ENCODE measurements at places on chromosomes 1 and 21.

- DNase-seq = no peak
Observed at GRCh38 chr21:42627527-42628289, 25.7 kb upstream of the PDE9A start.

DNA sequence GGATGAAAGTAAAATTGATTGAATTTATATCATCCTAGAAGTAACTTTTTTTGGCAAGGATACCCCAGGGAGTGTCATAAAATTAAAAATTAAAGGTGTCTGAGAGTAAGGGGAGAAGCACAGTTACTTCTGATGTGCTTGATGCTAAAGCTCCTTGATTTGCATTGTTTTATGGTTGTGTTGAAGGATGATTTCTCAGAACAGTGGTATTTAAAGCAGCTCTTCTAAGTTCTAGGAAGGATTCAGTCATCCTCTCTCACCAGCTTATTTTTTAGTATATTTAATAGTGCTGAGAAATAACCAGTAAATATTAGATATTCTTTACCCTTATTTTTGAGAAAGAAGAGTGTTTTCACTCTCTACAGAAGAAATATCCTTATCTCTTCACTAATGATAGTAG lies 93.0 kb downstream of the FGGY start:
- DNase-seq = no peak

- DNase-seq = no peak
Observed at GRCh38 chr1:167136191-167136614, 42.3 kb downstream of the STYXL2 start.

GRCh38 chr1:105874621-105875020 lies 1181.9 kb upstream of the PRMT6 start:
- no peak for DNase-seq

DNA sequence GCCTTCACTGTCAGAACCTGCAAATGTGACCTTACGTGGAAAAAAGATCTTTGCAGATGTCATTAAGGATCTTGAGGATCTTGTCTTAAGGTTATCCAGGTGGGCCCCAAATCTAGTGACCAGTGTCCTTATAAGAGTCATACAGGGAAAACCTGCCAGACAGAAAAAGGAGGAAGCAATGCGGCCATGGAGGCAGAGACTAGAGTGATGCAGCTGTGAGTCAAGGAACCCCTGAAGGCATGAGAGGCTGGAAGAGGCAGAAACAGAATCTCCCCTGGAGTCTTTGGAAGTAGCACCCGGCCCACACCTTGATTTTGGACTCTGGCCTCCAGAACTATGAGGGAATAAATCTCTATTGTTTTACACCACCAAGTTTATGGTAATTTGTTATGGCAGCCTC lies 36.5 kb upstream of the DNASE2B start:
- no peak for DNase-seq

GRCh38 chr1:207918011-207918410 lies 7.1 kb upstream of the CD34 start:
- DNase-seq = no peak

DNA sequence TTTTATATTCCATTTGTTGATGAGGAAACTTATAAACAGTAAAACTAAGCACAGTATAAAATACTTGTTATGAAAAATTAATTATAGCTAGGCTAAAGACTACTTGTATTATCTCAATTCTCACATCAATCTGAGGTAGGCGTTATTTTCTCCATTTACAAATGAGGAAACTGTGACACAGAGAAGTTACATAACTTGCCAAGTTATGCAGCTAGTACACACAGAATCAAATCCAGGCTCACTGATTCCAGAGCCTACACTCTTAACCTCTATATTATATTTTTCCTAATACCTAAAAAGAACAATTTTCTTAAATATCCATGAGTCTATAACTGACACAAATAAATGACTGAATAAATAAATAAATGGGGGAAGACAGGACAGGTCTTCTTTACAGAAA lies 11.2 kb upstream of the VPS45 start:
- DNase-seq = no peak

DNA sequence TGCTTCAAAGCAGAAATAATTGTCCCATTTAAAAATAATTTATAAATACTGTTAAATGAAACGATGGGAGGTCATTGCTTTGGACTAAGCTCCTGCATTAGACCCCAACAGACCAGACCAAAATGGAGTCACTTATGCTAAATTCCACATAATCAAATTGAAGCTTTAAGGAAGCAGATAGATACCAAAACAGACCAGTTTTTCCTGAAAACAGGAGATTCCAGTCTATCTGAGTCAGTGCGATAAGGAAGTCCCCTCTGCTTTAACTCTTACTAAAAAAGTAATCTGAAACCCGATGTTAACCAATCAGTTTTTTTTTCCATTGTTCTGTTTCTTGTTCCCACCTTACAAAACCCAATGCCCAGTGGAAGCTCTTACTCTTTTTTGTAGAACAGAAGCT lies 16.2 kb upstream of the DNASE2B start:
- DNase-seq = no peak

DNA sequence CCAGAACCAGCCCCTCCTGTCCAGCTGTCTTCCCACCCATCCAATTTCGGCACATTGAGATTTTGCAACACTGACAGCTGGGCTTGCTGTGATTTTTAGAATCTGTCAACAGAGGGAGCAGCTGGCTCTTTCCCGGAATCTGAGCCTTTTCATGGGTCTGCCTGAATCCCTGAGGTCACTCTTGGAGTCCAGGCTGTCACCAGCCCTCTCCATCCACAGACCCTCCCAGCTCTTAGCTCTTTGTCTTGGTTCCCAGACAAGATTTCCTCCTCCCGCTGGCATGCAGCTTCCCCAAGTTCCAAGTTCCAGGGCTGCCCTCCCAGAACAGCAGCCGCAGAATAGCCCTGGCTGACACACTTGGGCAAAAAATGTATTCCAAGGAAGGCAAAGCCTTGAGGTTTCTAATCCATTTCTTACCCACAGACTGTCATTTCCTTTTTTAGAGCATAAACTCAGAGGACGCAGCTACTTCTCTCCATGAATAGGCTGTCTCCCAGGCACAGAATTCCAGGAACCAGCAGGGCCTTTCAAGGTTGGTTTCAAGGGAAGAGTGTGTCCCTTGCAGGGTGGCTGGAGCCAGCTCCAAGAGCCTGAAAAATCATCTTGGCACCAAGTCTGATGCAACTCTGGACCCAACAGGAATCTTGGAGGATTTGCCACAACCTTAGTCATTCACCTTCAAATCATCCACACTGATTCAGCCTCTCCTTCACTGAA lies 7.1 kb upstream of the TMEM61 start:
- peak; percentile 24 for DNase-seq

- peak; percentile 37 for DNase-seq
Observed at GRCh38 chr1:113978863-113979702, at the start of gene OLFML3. OLFML3 (plus strand) TSS chr1:113979474; CDS start chr1:113979517, 43 bp downstream.

DNA sequence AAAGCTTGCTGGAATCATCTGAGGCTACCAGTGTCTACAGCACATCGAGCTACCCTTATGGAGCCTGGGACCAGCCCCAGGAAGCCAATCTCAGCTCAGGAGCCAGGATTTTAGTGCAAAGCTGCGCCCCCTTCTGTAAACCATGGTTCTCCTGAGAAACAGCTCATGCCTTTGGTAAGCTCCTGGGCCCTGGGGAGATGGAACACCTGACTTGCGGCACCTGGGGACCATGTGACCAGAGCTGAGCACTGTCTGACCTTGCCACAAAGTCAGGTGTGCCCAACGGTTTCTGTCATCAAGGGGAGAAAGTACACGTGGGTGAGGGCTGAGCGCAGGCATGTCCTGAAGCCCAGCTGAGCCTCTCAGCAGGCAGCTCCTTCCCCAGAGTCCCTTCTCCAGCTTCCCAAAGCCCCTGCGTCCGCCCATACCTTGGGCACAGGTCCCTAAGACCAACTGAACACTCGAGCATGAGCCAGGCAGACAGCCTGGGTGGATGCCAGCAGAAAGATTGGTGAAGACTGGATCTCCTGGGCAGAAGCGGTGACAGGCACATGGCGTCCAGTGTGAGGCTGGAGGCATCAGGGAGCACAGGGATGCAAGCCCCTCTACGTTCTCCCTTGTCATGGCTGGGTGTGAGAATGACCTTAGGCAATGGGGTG lies 57.9 kb upstream of the TENT5B start:
- no peak for DNase-seq

DNA sequence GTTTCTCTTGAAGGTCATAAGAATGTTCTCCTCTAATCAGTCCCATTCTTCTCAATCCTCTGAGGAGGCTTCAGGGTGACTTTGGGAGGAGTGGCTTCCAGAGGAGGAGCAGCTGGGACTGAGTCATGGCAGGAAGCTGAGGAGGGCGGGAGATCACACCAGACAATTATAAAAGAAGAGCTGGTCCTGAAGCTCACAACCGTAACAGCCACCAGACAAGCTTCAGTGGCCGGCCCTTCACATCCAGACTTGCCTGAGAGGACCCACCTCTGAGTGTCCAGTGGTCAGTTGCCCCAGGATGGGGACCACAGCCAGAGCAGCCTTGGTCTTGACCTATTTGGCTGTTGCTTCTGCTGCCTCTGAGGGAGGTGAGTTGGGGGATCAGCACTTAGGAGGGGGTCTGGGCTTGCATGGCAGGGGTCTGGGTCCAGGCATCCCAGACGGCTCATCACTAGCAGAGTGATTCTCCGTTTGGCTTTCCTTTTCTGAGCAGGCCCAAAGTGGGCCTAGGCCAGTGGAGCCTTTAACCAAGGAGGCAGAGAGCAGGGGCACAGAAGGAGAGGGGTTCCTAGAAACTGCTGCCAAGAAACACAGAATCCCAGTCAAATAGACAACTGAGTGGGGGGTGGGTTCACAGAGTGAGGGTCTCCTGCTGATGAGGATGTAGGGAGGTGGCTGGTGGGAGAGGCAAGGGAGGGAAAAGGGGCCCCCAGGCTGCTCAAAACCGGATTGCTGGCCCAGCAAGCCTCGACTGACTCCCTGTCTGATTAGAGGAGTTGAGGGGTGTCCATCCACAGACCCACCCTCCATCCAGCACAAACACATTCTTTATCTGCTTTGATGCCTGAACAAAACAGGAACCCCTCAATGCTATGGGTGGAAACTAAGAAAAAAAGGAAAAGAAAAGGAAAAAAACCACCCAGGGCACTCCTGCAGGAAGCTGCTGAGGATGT lies at the start of gene ECM1:
Gene ECM1, plus strand, starts transcription at position 198 of the 953 bp plus-strand sequence. Its CDS starts 101 bp downstream, at position 299.
- peak; percentile 59 for DNase-seq

DNA sequence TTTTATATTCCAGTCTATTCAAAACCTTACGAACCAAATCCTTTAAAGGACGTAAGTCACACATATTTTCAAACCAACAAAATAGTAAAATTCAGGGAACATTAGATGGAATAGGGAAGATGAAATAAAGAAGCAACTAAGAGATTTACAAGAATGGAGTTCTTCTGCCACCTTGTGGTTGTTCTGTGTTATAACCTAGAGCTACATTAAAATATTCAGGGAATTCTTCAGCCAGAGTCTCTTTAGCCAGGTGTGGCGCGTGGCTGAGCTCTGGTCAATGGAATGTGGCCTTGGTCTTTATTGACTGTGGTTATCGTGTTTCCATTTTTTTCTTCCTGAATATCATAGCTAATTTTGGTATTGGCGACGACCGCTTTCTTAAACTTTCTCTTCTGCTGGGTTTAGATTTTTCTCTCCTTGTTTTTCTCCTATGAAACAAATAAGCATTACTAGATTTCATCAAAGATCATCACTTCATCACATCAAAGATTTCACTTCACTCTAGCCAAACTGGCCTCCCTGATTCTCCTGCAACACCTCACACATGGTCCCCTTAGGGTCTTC lies 221.3 kb downstream of the MRPL39 start:
- peak; percentile 4 for DNase-seq

DNA sequence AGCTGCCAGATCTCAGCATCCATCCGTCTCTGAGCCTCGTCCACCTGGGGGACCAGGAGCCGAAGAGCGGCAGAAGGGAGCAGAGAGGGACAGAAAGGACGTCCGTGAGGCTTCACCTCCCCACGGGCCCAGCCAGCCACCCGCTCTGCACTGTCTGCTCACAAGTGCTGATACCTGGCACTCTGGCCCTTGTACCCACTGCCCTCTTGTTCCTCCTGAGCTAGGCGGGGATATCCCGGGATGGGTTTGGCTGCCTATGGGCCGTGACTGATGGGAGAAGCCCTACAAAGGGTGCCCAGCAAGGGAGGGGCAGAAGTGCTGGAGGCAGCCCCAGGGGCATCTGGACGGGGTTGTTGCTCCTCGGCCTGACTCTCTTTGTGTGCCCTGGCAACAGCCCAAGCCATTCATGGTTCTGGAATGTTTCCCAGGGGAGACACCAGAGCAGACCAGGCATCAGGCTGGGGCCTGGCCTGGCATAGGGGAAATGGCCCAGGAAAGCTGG lies 57.6 kb downstream of the LDLRAD2 start:
- DNase-seq = peak; percentile 76

DNA sequence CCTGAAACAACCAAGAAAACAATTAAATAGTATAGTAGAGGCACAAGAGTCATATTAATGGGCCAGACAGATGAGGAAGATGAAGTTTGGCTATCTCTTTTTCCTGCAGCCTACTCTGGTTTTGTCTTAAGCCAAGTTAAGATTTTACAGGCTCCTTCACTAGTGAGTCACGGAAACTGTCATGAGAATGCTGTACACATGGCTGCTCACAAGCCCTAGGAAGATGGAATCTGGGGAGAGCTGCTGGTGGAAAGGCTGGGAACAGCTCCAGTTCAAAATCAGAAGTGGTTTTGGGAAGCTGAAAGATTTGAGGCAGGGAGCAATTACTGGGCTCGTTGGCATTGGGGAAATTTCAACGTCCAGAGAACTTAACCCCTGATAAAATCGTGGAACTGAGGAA lies 46.4 kb upstream of the S1PR1 start:
- DNase-seq = no peak

- DNase-seq = no peak
Observed at GRCh38 chr1:193806079-193807048, 620.0 kb upstream of the B3GALT2 start.

DNA sequence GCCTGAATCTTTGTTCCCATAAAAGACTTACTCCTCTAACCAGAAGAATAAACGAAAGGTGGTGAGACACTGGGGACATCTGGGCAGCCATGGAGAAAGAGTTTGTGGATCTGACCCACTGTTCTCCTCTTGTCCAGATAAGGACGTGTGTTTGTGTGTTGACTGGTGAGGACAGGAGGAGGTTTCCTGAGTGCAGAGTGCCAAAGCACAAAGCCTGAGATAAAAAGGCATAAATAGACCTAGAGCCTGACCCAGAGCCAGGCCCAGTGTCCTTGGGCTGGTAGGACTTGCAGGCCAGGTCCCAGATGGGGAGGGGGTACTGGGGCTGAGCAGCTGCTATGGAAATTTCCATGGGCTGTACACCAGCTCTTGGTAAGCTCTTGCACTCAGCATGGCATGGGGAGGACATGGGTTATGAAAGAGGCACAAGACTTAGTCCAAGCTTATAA lies 19.6 kb upstream of the COQ8A start:
- DNase-seq = no peak

All from A549 (cell line).